ENCODE measurements at places on chromosomes 4 and X.

- no peak for DNase-seq
These were observed 135.9 kb downstream of the SLC4A4 start for GRCh38 chr4:71474731-71475130.

- no peak for DNase-seq
These were observed 201.8 kb upstream of the WDFY3 start for GRCh38 chr4:85168234-85168834.

DNA sequence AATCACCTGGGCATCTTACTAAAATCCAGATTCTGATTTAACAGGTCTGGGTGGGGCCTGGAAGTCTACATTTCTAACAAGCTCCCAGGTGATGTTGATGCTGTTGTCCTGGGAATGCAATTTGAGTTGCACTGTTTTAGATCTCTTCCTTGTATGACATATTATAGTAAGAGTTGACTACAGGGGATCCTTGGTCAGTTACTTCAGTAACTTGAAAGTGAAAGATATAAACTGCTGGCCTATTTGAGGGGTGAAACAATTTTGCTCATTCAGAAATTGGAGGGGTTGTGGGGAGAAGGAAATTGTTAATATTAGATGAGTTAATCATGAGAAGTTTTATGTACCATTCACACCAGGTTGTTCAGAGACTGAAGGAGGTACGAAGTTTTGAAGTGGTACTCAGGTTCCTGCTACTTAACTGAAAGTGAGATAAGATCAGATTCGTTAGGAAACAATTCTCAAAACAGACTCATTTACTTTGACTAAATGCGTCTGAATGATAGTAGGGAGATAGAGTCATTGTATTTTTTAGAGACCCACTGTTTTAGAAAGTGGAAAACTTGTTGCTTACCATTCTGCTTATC is 12.5 kb downstream of the SH2D1A start:
- no peak for DNase-seq

GRCh38 chr4:7960790-7961655 is 21.4 kb upstream of the AFAP1 start:
- peak; percentile 71 for DNase-seq

- peak; percentile 26 for DNase-seq
These were observed 512 bp downstream of the NOP14 start for GRCh38 chr4:2962614-2963174.

DNA sequence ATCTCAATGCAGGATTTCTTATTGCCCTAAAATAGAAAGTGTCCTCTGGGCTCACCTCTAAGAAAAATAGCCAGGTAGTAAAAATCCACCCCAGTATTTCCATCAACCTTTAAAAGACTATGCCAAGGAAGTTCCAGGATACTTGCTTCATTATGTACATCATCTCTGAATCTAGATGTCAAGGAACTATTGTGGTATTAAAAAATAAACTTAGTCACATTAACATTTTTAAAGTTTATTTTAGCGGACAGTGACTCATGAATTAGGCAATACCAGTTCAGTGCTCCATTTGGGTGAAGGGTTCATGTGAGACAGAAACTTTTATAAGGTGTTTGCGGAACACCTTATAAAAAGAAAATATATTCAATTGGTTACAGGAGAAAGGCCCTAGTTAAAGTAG is 209.2 kb downstream of the ADAM29 start:
- no peak for DNase-seq

GRCh38 chr4:82467471-82467870 is 37.1 kb downstream of the ENOPH1 start:
- DNase-seq = no peak

DNA sequence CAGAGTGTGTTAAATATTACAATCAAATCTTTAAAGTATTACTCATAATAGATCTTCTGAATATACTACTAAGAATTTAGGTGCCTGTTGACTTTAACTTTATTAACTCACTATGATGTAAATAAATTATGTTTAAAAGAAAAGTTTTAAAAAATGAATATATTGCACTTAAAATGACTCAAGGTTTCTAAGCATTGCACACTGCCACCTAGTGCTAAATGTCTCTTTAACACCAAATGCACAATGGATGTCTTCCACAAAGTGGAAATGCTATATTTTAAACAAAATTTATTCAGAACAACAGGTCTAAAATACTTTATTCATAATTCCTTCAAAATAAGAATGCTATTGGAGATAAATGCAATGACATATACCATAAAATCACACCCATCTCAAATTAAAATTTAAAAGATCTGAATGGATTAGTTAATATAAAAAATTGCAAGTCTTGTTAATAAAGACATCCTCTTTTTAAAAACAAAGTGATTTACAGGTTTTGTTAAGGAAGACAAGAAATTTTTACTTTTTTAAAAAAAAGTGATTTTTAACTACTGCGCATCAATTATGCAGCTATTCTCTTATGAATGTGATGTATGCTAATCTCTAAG is 5.5 kb downstream of the INPP4B start:
- no peak for DNase-seq

- DNase-seq = no peak
These were observed 15.8 kb downstream of the EGF start for GRCh38 chr4:109928327-109929045.

DNA sequence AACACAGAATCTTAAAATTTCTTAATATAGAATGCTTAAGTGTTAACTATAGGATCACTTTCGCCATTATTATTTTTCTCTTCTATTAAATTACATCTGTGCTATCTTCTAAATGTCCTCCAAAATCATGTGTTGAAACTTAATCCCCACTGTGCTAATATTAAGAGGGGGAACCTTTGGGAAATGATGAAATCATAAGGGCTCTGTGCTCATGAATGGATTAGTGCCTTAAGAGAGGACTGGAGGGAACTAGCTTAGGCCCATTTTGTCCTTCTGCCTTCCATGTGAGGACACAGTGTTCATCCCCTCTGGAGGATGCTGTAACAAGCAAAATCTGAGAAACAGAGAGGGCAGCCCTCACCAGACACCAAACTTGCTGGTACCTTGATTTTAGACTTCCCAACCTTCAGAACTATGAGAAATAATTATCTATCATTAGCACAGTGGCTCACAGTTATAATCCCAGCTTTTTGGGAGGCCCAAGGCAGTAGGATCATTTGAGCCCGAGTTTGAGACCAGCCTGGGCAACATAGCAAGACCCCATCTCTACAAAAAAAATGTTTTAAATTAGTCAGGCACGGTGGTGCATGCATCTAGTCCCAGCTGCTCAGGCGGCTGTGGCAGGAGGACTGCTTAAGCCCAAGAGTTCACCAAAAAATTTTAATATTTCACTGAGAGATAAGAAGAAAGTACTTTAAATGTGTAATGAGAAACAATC is 26.3 kb downstream of the KLHL8 start:
- no peak for DNase-seq

- no peak for DNase-seq
These were observed 824 bp upstream of the HMGB3 start for GRCh38 chrX:150982235-150982787.

GRCh38 chr4:116122124-116122523 is 963.3 kb downstream of the TRAM1L1 start:
- no peak for DNase-seq

- no peak for DNase-seq
These were observed 31.2 kb downstream of the PHEX start for GRCh38 chrX:22063284-22063683.

DNA sequence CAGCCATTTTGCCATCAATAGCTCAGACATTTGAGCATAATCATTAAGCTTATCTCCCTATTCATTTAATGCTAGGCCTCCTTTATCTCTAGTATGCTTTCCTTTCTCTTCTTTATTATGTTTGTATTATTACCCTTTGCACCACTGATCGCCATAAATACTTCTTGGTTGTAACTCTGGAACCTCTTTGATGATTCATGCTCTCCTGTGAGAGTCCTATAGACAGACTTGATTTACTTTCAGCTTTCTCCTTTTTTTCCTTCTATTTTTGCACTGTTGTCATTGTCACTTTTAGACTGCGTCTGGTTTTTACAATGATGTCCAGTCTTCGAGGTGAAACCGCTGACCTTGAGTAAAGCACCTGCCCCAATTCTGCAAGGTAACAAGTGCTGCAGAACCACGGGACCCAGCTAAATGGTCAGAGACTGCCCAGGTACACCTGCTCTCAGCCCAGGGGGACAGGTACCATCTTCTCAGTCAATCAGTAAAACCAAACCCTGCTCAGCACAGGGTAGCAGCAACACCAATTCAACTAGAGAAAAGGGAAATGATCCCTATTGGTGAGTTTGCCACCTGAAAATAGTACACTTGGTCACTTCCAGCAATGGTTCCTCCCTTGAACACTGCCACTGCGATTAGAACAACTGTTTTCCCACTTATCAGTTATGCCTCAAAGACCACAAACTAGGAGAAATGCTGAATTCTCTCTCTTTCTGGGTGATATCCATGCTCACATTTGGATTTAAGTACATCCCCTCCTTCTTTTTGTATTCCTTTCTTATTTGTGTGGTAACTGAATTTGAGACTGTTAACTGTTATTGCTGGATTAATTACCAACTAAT is 125.1 kb downstream of the MAML3 start:
- DNase-seq = no peak

DNA sequence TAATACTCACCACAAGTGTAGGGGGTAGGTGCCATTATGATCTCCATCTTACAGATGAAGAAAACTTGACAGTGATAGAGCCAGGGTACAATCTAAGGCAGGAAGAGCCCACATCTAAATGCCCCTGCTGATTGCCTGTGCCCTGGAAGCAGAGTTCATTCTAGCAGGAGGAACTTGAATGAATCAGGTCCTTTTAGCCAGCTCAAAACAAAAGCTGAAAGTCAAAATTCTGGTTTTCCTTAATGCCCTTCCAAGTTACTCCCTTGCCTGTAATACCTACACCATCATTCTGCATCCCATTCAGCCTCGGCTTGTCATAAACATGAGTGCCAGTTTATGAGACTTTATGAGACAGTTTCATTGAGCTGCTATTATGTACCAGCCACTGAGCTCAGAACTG is 89.6 kb downstream of the SCD5 start:
- no peak for DNase-seq

GRCh38 chr4:1137850-1138249 is 24.5 kb upstream of the RNF212 start:
- DNase-seq = no peak

DNA sequence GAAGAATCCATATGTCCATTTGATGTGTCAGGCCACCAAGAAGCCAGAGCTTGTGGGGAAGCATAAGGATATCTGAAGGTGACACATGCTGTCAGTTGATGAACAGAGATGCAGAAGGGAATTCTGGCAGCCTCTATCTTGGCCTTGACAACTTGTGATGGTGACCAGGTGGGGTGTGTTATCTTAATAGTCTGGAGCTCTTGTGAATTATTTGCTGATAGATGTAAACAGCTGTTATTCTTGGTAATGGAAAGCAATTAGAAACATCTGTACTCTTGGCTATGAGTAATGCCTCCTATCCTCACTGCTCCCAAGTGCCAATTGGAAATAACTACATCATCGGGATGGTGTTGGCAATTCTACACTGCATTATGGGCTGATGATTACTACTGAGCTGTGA is 51.9 kb downstream of the NAA11 start:
- DNase-seq = no peak

Measured in stimulated activated CD4-positive, alpha-beta T cell treated with anti-CD3 and anti-CD28 coated beads, Interleukin-12 subunit alpha, Interleukin-12 subunit beta, amount 100 ng/mL, for 48 hours (primary cell).